ENCODE measurements at places on chromosomes 7 and 10.

DNA sequence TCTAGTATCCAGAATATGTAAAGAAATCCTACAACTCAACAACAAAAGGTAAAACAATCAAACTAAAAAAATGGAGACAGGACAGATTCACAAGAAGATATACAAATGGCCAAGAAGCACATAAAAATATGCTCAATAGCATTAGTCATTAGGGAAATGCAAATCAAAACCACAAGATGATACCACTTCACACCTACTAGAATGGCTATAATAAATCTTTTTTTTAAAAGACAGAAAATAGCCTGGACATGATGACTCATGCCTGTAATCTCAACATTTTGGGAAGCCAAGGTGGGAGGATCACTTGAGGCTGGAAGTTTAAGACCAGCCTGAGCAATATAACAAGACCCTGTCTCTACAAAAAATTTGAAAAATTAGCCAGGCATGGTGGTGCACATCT is 27.9 kb upstream of the CHCHD3 start:
- no peak for DNase-seq

DNA sequence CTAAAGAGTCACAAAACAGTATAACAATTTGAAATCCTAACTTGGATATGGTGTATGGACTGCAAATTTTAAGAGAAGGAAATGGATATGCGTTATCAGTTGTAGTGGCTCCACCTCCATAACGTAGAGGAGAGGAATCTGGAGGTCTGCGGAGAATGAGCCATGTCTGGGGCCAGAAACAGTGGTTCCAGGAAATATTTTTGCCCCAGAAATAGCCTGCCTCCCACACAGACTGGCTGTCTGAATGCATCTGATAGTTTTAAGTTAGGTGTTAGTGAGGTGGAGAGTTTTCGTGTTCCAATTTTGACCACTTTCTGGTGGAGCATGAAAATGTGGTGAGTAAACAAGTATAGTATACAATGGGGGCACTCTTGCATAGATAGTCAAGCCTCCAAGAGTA is 1.6 kb downstream of the PHTF2 start:
- DNase-seq, result no peak

GRCh38 chr10:114930320-114930719 is 7.7 kb upstream of the TRUB1 start:
- peak; percentile 45 for DNase-seq

DNA sequence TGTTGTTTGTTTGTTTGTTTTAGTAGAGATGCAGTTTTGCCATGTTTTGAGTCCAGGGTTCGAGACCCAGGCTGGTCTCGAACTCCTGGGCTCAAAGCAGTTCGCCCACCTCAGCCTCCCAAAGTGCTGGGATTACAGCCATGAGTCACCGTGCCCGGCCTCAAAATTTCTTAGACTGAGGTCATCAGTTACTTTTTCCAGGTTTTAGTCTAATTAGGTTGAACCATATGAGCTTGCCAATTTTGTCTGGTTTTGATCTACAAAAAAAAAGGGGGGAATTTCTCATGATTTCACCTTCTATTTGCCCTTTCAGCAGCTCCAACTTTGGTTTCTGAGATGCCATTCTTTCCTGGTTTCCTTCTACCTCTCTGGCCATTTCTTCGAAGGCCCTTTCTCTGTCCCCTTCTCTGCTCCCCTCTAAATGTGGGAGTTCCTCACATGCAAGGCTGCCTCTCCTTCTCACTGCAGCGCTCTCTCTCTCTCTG is 5.5 kb downstream of the CUEDC2 start:
- DNase-seq, result no peak

- no peak for DNase-seq
Measured at GRCh38 chr10:71638822-71639719, 80.5 kb downstream of the C10orf105 start.

DNA sequence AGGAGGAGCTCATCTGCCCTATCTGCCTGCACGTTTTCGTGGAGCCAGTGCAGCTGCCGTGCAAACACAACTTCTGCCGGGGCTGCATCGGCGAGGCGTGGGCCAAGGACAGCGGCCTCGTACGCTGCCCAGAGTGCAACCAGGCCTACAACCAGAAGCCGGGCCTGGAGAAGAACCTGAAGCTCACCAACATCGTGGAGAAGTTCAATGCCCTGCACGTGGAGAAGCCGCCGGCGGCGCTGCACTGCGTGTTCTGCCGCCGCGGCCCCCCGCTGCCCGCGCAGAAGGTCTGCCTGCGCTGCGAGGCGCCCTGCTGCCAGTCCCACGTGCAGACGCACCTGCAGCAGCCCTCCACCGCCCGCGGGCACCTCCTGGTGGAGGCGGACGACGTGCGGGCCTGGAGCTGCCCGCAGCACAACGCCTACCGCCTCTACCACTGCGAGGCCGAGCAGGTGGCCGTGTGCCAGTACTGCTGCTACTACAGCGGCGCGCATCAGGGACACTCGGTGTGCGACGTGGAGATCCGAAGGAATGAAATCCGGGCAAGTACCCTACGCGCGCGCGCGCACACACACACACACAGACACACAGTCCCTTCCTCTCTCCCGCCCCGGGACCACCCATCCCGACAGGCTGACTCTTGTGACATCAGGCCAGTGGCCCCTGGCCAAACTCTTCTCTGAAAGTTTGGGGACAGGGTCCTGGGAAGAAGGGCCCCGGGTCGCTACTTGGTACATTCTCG is 538 bp downstream of the TRIM8 start:
- DNase-seq, result no peak

GRCh38 chr10:43166880-43167497 is 28.7 kb downstream of the CSGALNACT2 start:
- DNase-seq, result no peak

- DNase-seq, result no peak
Measured at GRCh38 chr10:71694039-71694501, 25.5 kb downstream of the C10orf105 start.

DNA sequence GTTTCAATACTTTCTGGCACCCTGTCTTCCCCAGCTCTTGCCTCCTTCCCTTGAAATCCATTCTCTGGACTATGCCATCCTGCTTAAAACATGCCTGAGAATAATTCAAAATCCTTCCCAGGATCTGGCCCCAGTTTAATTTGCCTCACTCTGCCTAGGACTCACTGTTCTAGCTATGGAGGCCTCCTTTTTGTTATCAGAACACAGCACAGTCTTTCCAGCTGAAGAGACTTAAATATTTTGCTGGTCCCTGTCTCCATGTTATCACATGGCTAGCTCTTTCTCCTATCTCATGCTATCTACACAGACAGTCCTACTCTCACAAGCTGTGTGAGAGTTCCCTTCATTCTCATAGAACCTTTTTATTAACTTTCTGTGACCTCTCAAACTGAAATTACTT is 194.8 kb downstream of the RNLS start:
- no peak for DNase-seq

- no peak for DNase-seq
Measured at GRCh38 chr7:7696458-7697119, 21.8 kb downstream of the RPA3 start.

- DNase-seq, result no peak
Measured at GRCh38 chr10:26994743-26995142, 105.6 kb downstream of the ANKRD26 start.
